ENCODE measurements at places on chromosomes 4 and X.

GRCh38 chrX:118839334-118839958 lies 15.8 kb downstream of the ZCCHC12 start:
- peak; percentile 45 for DNase-seq

GRCh38 chr4:152138451-152138850 lies 377.6 kb upstream of the GATB start:
- no peak for DNase-seq

GRCh38 chr4:114225436-114225835 lies 246.0 kb upstream of the ARSJ start:
- DNase-seq: no peak

DNA sequence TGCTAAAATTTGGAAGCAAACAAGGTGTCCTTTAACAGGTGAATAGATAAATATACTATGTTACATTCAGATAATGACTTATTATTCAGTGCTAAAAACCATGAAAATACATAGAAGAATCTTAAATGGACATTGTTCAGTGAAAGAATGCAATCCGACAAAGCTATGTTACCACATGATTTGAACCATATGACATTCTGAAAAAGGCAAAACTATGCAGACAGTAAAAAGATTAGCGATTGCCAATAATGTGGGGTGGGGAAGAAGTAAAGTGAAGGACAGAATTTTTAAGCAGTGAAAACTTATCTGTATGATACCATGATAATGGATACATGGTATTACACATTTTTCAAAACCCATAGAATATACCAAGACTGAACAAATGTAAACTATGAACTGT lies 926.9 kb downstream of the FAT4 start:
- no peak for DNase-seq

DNA sequence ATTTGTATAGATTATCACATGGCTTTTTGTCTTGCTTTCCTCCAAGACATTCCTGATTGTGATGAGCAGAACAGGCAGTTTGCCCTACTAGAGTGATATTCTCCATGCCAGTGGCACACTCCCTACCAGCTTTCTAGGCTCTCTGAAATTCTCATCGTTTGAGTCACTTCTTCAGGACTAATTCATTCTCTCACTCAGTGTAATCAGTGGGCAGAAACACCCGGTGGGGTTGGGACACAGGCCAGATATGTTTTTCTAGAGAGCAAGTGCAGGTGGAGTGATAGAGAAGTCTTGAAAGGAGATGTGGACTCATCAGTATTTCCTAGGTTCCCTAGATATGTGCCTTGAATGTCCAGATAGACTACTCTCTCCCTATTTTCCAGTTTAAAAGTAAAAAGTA lies 13.1 kb downstream of the RAB33A start:
- no peak for DNase-seq

DNA sequence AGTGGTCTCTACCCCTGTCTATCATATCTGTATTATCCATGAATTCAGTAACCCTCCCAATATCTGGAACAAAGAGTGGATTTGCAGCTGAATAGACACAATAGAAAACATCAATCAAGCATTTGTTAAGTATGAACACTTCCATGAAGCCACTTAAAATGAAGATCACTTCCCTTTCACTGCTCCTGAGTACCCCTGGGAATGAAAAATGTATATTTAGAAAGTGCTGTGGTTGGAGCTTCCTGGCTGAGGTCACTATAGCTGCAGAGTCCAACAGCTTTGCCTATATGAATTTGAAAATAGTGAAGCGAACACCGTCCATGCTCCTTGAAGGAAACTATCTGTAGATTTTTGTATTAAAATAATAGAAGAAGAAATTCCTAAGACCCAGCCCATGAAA lies 227.0 kb downstream of the DTHD1 start:
- no peak for DNase-seq

GRCh38 chr4:64911846-64912245 lies 502.6 kb upstream of the TECRL start:
- no peak for DNase-seq

DNA sequence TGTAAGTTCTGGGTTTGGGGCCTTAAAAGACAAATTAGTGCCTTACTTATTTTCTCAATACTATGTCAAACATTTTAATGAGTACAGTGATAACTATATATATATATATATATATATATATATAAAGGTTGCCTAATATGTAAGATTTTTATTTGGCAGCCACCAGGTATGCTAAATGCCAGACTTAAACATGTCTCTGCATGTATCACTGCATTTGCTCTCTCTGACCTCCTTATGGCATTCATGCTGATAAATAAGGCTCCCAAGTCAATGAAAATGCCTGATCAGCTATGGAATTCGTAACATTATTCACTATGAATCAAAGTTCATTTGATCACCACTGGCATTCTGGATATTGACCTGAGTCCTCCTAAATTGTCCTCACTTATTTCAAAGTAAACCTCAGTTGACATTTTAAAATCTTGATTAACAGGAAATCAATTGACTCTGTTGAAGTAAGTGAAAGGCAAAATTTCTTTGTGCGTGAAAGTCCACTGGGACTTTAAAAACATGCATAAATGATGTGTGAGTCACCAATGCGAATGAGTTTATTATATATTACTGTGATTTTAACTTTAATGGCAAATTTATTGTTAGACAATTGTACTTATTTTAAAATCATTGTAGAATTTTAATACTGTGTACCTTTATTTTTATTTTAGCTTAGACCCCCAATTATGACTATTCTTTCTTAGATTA lies 29.2 kb upstream of the AREG start:
- no peak for DNase-seq

DNA sequence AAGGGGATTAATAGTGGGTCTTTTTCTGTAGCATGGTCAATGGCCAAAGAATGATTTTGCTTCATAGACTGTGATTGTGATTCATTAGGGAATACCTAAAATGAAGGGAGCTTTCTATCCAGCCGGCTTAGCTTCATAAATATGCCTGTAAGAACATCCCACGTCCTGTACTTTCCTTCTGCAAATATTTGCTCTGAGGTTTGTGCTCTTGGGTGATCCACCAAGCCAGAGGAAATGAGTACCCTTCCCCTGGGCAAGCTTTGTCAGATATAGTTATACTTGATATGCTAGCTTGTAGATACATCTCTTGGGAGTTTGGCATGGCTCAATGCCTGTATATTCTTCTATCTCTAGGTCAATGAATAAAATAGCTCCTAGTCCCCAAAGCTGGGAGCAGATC lies 28.2 kb upstream of the SPARCL1 start:
- no peak for DNase-seq

GRCh38 chr4:57154191-57154590 lies 44.0 kb upstream of the IGFBP7 start:
- DNase-seq: no peak

GRCh38 chrX:15956681-15957080 lies 102.1 kb upstream of the AP1S2 start:
- DNase-seq: no peak

DNA sequence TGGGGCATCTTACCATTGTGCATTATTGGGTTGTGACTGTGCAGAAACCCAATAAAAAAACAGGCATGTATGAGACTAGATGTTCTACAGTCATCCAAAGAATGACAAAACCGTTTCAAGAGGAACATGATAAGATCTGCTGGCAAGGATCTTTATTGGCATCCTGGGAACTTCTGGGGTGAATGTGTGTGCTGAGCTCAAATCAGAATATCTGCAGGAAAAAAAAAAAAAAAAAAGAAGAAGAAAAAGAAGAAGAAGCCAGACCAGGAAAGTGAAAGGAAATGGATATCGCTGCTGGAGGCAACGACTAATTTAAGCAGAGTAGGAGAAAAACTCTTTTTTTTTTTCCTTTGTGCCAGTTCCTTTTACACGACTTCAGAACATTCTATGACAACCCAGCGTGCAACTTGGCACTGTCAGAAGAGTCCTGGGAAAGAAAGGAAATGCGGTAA lies 484.2 kb upstream of the BOD1L1 start:
- peak; percentile 65 for DNase-seq

- no peak for DNase-seq
Observed at GRCh38 chr4:127997534-127998388, 32.6 kb downstream of the ABHD18 start.

- DNase-seq: no peak
Observed at GRCh38 chr4:88413801-88414200, 35.1 kb downstream of the HERC6 start.

DNA sequence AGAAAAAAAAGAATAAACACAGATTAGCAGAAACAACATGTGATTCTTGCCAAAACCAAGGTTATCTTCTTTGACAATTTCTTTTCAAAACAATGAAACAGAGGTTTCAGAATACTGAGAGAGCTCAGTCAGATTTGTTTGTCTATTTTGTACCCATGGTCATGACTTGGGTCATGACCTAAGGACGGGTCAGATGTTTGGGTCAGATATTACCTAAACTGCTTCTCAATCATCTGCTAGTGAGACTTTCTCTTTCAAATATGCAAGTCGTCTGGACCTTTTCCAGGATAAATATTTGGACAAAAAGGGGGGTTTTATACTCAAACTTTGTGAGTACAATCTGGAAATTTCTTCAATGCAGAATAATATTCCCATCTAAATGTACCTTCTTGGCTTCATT lies 148.3 kb upstream of the USP38 start:
- DNase-seq: no peak

DNA sequence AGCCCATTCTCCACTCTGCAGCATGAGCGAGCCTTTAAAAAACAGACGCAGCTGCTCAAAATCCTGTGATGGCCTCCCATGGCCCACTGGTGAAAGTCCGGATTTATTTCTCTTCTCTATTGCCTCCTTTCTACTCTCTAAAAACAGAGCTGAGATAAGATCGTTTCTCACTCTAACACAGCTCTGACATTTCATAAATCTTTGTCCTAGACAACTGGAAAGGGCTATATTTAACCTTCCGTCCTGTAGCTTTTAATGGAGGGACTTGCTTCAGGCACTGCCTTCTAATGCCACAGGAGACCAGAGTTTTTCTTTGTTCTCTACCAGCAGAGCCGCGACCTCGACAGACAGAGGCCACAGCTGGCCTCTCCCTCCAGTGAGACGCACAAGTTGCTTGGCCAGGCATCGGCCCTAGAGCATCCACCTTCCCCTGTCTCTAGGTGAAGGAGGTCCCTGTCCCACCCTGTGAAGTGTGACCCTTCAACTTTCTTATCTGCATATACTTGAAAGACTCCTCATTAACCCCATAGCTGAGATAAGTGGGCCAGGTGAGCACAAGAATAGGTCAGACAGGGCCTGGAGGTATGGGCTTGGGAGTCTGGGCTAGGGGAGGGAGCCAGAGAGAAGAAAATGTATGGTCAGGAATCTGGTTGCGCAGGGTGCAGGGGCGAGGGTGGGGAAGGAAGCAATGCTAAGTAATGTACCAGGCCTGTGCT lies 50.0 kb downstream of the RTL5 start:
- no peak for DNase-seq

DNA sequence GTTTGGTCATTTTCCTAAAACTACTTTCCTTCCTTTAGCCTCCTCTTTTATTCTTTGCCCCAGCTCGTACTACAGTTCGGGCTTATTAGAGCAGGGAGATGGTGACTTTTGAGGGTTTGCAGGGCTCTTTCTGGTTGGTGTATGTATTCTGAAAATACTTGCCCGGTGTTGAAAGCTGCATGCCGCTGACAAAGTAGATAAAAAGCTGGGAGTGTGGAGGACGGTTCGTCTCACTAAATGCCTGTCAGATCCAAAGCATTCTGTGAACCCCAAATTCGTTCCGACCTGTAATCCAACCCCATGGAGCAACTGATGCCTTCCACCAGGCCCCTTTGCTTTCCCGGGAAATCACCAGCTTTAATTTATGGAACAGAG lies 19.2 kb downstream of the TRIM2 start:
- DNase-seq: no peak

DNA sequence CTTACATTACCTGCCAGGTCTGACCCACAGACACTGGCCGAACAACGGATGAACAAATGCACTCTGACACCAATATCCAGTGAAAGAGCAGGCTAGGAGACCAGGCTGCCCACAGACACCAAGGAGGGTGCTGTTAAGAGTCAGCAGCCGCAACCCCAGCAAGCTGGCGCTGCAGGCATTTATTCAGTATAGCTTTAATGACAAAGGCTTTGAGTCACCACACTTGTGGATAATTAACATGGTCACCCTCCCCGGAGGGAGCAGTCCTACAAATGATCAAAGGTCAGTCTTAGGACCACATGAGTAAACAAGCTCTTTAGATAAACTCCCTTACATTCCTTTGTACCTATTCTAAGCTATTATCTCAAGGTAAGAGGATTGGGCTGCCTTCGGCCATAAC lies 368.5 kb upstream of the GRID2 start:
- no peak for DNase-seq

DNA sequence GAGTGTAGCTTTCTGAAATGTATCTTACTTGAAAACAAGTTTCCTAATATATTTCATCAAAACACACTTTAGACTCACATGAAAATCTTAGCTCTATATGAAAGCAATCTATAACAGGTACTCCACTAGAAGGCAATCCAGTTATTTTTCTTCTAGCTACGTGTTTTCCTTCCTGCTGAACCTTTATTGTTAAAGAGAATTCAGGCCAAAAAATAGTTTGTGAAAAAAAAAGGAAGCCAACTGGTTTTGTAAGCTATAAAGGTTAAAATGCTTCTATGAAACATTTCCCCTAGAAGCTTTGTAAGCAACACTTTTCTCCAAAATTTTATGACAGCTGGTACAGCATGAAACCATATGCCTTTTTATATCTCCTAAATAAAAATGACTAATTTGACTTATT lies 304.7 kb upstream of the DIAPH2 start:
- no peak for DNase-seq

DNA sequence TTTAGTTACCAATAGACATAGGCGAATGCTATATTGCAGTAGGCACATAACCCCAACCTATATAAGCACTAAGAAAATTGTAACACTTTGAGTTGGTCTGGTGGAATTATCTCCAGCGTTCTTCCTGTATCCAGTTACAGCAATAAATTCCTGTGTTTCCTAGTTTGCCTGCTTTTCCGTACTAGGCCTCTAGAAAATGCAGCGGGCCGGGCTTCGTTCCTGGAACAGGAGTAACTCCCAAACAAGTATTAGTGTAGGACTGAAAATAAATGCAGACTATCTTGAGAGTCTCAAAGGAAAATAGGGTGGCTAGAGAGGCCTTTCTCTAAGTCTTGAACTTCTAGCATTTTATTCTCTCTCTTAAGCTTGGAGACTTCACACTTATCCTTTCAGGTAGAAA lies 159.8 kb downstream of the OR13H1 start:
- no peak for DNase-seq

GRCh38 chr4:75948822-75949444 lies 8.1 kb upstream of the NAAA start:
- no peak for DNase-seq

Data from spinal cord (tissue), 10 donors.